Activated T-helper 1 cell treated with anti-CD3 and anti-CD28 coated beads, Interleukin-2, amount 50 U/mL, for 16 hours (primary cell): ENCODE measurements at places on chromosomes 2 and 18.

DNA sequence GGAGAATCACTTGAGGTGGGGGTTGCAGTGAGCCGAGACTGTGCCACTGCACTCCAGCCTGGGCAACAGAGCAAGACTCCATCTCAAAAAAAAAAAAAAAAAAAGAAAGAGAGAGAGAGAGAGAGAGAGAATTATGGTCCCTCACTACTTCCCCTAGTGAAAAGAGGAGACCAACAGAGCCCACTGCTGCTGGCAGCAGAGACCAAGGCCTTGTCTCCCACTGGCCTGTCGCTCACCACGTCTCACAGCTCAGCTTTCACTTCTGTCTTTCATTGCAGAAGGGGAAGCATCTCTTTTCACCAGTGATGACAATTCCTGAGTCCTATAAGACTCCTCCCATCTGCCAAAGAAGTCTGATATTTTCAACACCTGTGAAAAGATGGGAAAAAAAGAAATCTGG, 81.3 kb downstream of the CLHC1 start:
- DNase-seq = no peak

- DNase-seq = no peak
These were observed 326.2 kb upstream of the SOX11 start for GRCh38 chr2:5365871-5366461.

DNA sequence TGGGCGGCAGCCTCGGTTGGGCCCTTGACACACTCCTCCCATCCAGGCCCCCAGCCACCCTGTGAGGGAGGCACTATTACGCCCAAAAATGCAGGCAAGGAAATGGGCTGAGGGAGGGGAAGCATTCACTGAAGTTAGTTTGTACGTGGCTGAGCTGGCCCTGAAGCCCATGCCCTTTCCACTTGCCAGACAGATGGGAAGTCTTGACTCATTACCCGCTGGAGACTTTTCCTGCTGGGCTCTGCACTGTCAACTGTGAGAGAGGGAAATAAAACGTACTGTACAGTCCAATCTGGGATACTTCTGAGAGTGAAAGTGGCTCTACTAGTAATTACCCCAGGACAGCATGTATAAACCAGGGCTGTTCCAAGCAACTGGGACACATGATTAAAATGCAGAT, 125.9 kb downstream of the MSH2 start:
- DNase-seq = no peak

DNA sequence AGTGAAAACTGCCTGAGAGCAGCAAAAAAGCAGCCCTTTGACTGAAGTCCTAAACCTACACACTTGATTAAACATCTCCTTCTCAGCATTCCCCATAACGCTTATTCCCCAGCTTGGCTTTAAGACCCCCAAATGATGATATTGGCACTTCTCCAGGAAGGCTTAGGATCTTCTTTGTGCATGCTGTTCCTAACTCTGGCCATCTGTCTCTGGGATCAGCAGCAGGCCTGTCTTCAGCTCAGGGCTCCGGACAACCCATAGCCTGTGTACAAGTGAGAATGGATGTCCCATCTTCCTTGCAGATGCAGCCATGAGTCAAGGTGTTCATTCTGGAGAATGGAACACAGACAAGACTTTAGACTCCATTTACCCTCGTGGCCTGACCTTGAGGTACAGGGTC, 81.6 kb upstream of the TMEM17 start:
- no peak for DNase-seq

- DNase-seq = no peak
These were observed 47.9 kb downstream of the RBMS1 start for GRCh38 chr2:160445673-160446072.

DNA sequence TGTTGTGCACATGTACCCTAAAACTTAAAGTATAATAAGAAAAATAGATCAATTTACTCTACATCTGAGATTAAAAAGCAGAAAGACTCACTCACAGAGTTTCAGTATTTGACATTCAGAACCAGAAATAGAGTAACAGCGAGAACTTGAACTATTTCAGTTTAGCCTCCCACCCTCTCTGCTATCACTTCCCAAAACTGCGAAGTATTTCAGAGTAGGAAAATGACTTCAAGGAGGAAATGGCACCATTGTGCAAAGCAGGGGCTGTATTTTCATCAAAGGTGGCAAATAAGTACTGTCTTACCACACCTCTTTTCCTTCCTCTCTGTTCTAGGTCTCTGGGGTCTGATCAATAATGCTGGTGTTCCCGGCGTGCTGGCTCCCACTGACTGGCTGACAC, 13.6 kb downstream of the DHRS9 start:
- DNase-seq = no peak

GRCh38 chr18:36527740-36528455, 230.4 kb downstream of the FHOD3 start:
- no peak for DNase-seq

DNA sequence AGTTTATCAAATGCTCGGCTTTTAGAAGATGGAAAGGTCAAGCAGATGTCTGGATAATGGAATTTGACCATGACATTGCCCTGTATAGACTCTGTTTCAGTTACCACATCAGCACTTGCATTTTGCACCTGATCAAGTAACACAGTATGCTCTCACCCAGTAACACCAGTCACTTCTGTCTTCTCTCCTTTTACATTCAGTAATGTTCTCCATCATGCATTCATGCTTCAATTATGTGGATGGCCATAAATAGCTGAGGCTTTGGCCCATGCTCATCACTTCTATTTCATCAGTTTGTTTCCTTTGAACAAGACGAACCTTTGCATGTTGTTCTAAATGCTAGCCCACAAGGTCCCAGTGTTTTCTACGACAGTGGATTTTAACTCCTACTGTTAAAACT, 322.9 kb upstream of the ACVR2A start:
- no peak for DNase-seq

DNA sequence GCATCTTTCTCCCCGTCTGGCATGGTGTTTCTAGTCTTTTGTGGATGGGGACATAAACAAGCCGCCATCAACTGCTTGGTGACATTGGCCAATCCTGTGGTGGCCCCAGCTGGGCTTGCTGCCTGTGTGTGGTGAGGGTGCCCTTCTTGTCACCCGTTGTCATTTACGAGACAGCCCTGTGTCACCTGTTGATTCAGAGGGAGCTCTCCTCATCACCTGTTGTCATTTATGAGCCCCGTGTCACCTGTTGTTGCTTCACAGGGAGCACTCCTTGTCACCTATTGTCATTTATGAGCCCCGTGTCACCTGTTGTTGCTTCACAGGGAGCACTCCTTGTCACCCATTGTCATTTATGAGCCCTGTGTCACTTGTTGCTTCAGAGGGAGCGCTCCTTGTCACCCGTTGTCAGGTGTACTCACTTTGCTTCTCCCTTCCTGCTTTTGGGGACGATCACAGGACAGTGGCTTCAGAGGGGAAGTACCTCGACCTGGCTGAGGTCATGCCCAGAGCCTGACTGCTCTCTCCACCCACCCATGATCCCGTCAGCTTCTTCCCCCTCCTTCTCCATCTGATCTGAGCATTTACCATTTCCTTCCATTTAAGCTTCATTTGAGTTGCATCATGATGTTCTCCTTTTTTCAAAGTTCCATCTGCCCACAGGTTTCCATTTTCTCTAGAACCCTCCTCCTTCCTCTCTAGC, 29.1 kb downstream of the HPCAL1 start:
- DNase-seq = no peak

DNA sequence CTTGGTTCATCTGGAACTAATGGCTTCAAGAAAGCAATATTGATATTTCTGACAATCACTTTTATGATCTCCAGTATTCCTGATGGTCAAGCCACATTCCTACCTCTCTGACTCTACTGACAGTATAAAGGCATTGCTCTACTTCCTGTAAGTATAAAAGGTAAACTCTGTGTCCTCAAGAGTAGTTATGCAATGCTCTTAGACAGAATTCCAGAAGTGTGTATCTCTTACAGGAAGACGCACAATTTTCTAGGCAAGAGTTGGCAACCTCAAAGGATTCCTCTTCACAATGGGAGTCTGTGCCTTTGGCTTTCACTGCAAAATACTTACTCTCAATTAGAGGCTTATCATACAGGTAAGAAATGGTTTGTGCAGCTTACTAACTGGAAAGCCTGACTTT, 100.1 kb downstream of the THADA start:
- no peak for DNase-seq

- DNase-seq = no peak
These were observed 955.4 kb upstream of the FANCL start for GRCh38 chr2:59196491-59196890.

- no peak for DNase-seq
These were observed 740.3 kb upstream of the RAB6C start for GRCh38 chr2:129239141-129239540.

GRCh38 chr2:54545702-54546450, 89.7 kb downstream of the SPTBN1 start:
- no peak for DNase-seq

DNA sequence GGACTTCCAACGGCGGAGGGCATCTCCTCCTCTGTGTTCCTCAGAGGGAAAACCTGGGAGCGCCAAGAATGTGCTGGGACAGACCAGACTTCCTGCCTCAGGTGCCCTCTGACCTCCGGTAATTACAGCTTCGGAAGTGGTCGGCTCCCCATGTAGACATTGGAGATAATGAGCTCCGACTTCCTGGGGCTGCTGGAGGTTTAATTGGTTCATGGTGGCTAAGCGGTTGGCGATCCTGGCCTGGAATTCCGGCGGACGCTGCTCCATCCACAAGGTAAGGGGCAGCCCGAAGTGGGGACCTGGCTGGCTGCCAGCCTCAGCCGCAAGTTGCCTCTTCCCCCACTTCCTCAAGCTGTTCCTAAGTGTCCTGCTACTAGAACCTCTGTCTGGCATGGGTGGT, 83.2 kb upstream of the EPC2 start:
- DNase-seq = no peak

- DNase-seq = no peak
These were observed 1.4 kb upstream of the IDH1 start for GRCh38 chr2:208256192-208256782.

- DNase-seq = no peak
These were observed 68.3 kb downstream of the CTAGE1 start for GRCh38 chr18:22349317-22349898.

DNA sequence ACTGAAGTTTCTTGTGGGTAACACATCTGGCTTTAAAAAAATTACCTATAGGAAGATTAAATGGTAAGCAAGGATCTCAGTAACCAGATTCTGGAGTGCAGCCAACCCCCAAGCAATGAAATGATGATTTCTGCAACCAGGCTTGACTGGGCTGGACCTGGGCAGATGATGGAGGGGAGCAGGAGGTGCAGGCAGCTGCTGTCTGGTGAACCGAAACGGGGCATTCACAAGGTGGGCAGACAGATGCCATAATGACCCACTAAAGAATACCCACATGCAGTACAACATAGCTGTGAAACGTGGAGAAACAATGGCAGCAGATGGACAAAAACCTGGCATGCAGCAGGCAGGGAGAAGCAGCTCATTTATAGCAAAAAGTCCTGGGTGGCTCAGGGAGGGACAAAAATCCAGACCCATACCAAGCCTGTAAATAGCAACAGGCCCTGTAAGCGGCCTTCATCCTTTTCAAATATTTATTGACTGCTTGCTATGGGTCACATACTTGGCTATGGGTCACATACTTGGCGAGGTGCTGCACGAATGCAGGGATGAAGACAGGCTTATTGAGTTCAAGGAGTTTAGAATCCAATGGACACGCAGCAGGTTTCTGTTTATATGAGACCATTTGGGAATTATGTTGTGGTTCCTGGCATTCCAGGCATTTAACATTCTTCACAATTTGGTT, 244.7 kb downstream of the HRH4 start:
- DNase-seq = no peak

DNA sequence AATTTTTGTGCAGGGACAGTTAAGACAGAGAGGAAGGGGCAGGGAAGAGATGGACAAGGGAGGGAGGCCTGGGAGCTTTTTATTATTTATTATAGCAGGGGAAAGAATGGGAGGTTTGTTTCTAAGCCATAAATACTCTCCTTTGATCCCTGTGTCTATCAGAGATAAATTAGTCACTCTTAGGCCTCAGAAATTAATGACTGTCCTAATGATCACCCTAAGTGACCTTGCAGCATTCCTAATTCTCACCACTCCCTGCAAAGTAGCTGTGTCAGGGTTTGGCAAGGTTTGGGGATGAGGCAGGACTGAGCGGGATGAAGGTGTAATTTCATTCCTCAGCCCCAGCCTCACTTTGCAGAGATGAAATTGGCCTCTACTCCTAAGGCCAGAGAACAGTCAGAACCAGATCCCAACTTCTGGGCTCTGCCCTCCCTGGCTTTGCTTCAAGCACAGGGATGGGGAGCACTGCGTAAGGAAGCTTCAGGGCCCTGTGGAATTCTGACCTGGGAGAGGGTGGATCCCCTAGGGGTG, 95.0 kb downstream of the TMEM17 start:
- DNase-seq = no peak

DNA sequence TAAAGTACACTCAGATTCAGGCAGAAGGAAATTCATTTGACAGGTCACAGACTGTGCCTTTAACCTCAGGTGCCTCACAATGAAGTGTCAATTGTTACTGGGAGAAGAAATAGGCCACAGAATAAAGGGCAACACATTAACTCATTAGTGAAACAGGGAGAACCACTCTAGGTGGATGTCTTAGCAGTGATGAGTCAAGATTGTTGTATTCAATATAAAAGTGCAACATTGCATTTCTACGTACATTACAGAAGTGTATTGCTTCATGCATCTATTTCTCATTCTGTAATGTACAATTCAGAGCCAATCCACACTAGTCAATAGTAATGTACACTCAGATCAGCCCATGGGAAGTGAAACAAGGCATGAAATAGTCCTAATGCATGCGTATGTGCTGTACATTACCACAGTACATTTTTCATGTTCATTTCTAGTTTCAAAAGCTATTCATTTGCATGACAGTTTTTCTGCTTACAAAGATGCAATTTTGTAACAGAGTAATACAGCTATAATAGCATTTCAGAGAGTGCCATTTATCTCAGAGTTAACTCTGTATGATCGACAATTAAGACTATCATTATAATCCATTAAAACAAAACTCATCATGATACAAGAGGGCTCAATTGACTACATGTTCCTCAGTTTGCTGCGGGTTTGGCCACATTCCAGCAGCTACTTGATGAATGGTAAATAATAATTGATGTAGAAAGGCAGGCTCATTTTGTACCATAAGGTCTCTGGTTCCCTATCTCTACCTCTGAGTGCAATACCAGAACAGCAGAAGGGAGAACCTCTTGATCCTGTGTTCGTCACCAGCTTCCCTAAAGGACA, 12.2 kb upstream of the ARL5A start:
- no peak for DNase-seq

DNA sequence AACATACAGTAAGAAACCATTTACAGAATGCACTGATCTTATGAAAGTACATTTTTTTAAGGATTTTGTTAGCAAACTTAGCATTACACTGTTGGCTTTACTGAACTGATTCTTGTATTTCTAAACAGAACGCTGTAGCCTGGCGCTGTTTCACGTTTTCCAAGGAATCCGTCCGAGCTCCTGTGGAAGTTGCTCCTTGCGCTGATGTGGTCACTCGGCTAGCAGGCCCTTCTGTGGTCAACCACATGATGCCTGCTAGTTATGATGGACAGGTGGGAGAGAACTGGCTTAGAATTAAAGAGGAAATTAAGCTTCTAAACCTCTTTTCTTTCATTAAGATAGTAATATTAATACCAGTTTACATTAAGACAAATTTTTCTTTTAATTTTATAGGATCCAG, 76.8 kb downstream of the CEP192 start:
- DNase-seq = no peak
